ENCODE measurements at places on chromosomes 2 and 18. TPM values are rescaled to one million over a fixed set of nuclear protein-coding genes. Genes with fewer than 3 reads are reported as not detected.

DNA sequence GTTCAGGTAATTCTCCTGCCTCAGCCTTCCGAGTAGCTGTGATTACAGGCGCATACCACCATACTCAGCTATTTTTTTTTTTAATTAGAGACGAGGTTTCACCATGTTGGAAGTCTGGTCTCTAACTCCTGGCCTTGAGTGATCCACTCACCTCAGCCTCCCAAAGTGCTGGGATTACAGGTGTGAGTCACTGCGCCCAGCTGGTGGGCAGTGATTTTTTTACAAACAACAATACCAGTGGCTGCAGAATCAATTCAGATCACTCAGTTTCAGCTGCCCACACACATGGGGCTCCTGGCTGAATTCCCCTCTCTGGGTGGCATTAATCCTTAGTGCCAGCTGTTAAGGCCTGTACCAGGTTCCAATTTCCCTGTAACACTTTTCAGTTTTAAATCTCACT is 13.3 kb upstream of the CYRIA start:
- DNase-seq: no peak

DNA sequence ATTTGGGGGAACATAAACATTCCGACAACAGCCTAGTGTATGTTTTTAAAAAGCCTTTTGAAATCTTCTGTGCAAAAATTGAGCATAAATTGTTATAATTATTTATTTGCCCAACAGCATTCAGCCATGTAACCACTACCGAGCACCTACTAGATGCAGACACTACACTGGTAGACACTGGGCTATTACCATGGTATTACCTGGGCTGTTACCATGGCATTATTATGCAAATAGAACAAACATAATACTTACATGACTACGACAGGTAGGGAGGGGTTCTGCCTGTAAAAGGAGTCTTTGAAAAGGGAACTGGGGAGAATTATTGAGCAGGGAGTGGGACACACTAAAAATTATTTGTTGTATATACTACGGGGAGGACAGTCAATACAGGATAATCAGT is 116.4 kb downstream of the MREG start:
- DNase-seq: no peak

- DNase-seq: no peak
These were observed 28.6 kb upstream of the CUL3 start for GRCh38 chr2:224613543-224614286.

DNA sequence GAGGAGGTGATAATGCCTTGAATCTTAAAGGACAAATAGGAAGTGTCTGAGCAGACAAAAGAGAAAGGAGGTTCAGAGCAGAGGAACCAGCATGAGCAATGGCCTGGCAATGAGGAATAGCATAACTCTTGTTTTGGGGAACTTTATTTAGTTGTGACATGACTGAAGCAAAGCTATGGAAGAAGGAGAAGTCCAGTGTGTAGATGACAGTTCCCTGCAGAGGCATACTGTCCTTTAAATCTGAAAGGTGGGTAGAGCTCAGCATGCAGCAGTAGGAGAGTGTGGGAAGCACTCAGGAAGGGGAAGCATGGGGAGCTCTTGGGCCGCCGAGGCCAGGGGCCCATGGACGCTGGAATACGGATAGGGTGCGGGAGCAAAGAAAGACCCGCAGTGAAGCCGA is 173.8 kb downstream of the SEPTIN10 start:
- no peak for DNase-seq

DNA sequence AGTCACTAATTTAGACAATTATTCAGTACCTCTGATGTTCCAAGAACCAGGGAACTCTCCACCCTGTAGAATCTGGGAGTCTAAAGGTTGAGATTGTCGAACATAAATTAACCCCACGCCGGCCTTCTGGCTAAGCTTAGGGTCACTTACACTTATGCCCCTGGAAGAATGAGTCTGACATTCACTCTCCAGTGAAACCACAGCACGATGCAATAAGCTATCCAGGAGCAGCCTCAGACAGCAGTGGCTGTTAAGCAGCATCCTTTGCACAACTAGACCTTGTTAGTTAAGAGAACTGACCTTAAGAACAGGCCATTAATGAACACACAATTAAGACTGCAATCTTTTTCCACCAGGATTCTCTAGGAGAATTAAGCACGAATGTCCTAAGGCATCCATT is 25.0 kb downstream of the SH3YL1 start:
- no peak for DNase-seq

GRCh38 chr2:128428415-128428814 is 109.7 kb upstream of the HS6ST1 start:
- no peak for DNase-seq

B4GALT6 gene
- polyA plus RNA-seq: 19.3 TPM

TMEM37 gene
- 37.0 TPM for polyA plus RNA-seq

CHRNG gene
- polyA plus RNA-seq: 2.2 TPM

RTKN gene
- 60.4 TPM for polyA plus RNA-seq

Measured in left renal pelvis (tissue), 4 donors.